ENCODE measurements at places on chromosomes 3 and 15.

GRCh38 chr15:88680241-88681001 lies 41.6 kb downstream of the ISG20 start:
- no peak for DNase-seq

- no peak for DNase-seq
These were observed 94.8 kb downstream of the ATP8B4 start for GRCh38 chr15:50024281-50024680.

DNA sequence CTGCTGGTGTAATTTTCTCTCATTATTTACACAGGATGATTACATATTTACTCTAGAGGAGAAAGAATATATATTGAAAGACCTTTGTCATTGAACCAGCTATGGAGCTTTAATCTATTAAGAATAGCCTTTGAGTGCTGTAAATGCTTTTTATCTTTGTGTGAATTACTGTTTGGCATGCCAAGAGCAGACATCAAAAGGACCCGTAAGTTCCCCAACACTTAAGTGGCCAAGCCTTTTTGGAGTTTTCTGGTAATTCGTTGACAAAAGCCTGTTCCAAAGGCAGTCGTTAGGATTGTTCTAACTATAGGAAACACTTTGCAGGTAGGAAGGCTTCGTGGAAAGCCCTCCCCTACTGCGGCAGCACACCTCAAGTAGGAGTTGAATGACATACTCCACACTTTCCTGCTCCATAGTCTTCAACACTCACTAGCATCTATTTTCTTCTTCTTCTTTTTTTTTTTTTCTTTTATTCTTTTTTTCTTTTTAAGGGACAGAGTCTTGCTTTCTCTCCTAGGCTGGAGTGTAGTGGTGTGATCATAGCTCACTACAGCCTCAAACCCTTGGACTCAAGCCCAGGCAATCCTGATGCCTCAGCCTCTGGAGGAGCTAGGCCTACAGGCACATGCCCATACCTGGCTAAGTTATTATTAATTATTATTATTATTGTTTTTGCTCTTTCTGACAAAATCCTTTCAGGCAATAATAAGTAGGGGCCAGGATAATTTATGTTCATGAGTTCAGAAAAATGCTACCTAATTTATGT lies 98.6 kb downstream of the SUCNR1 start:
- no peak for DNase-seq

DNA sequence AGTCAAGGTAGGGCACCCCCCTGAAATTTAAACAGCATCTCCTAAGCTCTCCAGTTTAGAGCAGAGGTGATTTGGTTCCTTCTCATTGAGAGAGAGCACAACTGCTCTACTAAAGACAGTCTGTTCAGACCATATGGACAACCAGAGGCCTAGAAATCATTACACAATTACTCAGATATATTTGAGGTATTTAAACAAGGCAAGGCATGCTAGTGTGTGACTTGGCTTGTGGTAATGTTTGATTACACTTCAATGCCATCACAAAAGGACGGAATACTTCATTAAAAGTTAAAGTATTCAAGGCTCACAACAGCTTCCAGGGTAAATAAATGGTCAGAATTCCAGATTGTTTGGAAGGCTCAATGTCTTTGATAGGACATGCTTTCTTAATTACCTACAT lies 110.2 kb downstream of the LRTM1 start:
- DNase-seq, result no peak

DNA sequence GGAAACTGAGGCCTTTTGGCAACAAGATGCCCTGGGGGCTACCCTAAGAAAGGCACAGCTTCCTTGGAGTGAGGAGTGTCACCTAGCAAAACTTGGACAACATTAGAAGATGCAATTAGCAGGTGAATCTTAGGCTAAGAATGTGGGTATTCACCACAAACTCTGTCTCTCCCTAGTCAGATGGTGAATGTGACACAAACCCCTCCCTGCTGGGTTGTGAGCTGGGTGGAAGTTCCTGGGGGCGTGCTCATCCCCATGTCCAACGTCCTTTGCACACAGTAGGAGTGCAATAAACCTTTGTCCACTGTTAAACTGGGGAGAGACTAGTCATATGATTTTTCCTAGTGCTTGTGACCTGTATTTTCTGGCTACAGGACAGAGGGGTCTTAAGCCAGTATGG lies 67.1 kb upstream of the SH3GL3 start:
- DNase-seq, result no peak

DNA sequence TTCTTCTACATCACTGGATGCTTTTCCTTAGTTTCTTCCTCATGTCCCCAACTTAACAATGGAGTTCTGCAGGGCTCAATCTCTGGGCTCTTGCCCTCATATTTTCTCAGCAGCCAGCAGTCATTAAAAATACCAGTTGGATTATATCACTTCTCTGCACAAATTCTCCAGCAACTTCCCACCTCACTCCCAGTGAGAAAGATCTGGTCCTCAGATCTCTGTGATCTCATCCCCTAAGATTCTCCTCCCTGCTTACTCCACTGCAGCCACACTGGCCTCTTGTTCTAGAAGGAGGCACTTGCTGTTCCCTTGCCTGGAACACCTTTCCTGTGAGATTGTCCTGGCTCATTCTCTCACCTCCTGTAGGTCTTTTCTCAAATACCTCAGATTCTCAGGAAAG lies 6.1 kb downstream of the ERICH6 start:
- DNase-seq, result no peak

DNA sequence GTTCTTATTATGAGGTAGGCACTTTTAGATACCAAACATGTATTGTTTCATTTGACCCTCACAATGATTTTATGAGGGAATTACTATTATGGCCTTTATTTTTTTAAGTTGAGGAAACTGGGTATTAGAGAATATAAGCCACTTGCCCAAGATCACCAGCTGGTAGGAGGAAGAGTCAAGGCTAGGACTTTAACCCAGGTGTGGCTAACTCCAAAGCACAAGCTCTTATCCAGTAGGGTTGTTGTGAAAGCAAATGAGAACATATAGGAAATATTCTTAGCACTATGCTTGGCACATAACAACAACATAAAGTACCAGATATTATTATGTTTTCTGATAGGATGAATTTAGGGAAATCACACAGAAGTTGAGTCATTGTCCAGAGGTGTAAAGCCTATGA lies 7.9 kb downstream of the BTLA start:
- DNase-seq, result no peak

GRCh38 chr3:8456412-8456811 lies 45.2 kb upstream of the LMCD1 start:
- DNase-seq, result no peak

DNA sequence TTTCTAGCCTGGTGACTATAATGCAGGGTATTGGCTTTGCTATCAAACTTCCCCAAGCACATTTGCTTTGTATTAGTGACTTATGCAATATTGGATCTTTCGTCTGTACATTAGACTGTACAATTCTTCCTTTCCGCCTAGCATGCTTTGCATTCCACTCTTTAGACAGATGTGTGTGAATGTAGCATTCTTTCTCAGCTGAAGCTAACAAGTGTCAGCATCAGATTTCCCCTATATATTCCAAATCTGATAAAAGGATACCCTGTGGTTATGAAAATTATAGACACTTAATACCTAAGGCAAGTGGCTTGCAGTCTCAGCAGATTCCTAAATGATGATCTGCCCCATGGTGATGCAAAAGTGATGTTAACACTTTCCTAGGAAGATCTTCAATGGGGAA lies 360.1 kb downstream of the CNTN4 start:
- no peak for DNase-seq
